ENCODE measurements at places on chromosomes 2 and 18. TPM values are rescaled to one million over a fixed set of nuclear protein-coding genes. Genes with fewer than 3 reads are reported as not detected.

Gene HJURP
- total RNA-seq: 0.53 TPM

- DNase-seq: no peak
Measured at GRCh38 chr2:119860924-119861323, 101.2 kb downstream of the PTPN4 start.

Gene ZC3H15
- total RNA-seq: 146 TPM

DNA sequence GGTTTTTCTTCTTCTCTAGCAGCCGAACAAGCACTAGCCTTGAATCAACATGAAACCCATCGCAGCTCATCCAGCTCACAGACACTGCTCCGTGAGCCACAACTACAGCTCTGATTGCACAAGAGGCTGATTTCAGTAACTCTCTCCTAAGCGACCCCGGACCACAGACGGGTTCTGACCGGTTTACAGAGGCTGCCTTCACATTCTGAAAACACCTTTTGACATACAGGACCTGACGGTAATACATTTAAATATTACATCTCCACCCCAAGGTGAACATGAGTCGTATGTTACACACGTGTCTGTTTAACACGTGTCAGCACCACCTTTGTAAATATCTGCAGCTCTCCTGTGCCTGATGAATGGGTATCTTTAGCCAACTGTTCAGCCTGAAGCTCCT, 120.7 kb downstream of the TMEM18 start:
- no peak for DNase-seq

Gene TCF23
- not detected for total RNA-seq

DNA sequence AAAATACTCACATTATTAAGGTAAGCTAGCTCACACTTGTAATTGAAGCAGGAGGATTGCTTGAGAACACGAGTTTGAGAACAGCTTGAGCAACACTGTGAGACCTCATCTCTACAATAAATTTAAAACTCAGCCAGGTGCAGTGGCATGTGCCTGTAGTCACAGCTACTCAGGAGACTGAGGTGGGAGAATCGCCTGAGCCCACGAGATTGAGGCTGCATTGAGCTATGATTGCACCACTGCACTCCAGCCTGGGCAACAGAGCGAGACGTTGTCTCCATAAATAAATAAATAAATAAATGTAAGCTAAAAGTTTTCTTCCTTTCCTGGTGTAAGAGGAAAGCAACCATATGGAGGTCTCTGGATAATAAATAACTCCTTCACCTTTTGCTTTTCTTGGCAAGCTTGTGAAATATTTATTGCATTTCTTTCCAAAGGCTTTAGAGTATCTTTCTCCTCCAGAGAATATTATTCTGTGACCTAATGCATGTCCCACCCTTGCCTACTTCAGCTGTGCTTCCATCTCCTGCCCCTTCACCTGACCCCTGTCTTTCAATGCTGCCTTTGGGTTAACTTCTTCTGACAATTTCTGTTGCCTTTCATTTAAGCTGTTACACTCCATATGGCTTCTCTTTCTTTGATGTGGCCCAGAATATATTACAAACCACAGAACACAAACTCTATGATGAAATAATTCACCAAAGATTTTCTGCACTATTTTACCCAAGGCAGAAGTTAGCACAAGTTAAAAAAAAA, 280.7 kb upstream of the RND3 start:
- no peak for DNase-seq

- DNase-seq: no peak
Measured at GRCh38 chr2:18149660-18150246, 271.3 kb downstream of the KCNS3 start.

Gene ALPP
- not detected for total RNA-seq

GRCh38 chr18:75111760-75112159, 97.2 kb downstream of the PTGR3 start:
- DNase-seq: no peak
